ENCODE measurements at places on chromosomes 5 and 9.
A peak's percentile ranks its signal among the peaks of the same experiment; 100 is the strongest.

GRCh38 chr5:320524-321229 lies 837 bp upstream of the AHRR start:
- no peak for DNase-seq

DNA sequence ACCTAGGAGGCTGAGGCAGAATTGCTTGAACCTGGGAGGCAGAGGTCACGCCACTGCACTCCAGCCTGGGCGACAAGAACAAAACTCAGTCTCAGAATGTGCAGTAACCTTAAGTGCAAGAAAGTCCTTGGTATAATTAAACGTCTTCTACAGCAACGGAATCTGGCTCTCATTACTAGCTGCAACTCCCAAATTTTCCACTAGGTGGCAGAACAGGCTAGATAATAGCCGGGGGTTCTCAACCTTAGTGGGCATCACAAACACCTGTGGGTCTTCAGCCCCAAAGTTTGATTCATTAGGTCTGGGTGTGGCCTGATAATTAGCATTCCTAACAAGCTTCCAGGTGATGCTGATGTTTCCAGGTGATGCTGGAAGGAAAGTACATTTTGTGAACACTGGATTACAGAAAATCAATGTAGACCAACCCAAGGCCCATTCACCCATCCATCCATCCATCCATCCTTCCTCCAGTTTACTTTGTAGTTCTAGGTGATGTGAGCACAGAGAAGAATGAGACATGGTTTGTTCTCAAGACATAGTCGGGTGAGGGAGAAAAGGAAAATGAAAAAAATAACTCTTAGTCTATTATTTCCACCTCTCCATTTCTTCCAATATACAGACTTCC lies 37.3 kb downstream of the FBXW2 start:
- DNase-seq, result peak; percentile 65

- no peak for DNase-seq
Observed at GRCh38 chr5:2208239-2208544, 325.5 kb upstream of the IRX4 start.

DNA sequence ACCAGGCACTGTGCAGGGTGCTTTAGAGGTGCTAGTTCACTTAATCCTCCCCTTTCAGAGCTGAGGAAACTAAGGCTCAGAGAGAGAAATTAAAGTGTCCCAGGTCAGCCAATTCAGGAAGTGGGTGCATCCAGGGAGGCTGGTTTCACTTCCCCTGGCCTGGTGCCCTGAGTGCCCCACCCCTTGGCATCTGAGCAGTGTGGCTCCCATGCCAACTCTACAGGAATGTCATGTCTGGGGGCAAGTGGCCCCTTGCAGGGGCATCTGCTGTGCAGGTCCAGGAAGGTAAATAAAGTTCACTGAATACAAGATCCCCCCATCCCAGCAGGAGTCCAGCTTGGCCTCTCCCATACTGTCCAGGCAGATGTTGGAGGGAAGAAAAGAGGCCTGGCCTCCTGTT lies 4.4 kb upstream of the N4BP3 start:
- no peak for DNase-seq

All from ecto neural progenitor cell (in vitro differentiated cells).